ENCODE measurements at places on chromosomes 2 and 18.
A peak's percentile ranks its signal among the peaks of the same experiment; 100 is the strongest.

- DNase-seq, result no peak
Observed at GRCh38 chr2:159849160-159849813, 51.3 kb upstream of the CD302 start.

- DNase-seq, result no peak
Observed at GRCh38 chr2:107008843-107009242, 122.9 kb upstream of the ST6GAL2 start.

DNA sequence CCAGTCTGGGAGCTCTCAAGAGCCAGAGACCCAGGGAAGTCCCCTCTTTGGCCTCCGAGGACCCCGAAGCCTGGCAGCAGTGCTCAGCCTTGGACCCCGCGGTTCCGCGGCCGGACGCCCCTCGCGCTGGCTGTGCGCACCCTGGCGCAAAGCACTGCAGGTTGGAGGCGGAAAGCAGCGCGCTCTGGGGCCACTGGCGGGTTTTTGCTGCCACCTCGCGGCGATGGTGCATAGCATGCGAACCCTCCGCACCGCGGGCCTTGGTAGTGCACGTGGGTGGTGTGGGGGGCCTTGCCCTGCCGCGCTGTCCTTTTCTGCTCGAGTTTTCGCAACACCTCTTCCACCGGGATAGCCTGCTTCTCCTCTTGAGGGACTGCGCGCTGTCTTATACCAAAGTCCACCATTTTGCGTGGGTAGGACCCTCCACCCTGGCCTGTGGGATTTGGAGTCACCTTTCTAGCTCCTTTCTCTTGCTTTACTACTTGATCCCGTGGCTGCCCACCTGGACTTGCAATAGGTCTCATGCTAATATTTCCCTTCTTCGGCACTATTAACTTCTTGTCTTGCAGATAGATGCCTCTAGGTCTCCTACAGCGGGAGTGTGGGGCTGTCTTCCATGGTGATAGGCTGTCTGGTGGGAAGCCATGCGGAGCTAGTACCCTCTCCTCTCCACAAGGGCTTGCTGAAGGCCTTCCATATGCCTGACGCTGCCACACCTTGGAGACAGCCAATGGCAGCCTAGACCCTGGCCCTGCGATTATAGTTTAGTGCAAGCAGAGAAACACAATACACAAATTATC lies 14.3 kb downstream of the SIX3 start:
- peak; percentile 89 for DNase-seq

GRCh38 chr2:60260639-60261296 lies 292.7 kb downstream of the BCL11A start:
- no peak for DNase-seq

- DNase-seq, result no peak
Observed at GRCh38 chr18:35835366-35835765, 137.1 kb upstream of the RMP24 start.

DNA sequence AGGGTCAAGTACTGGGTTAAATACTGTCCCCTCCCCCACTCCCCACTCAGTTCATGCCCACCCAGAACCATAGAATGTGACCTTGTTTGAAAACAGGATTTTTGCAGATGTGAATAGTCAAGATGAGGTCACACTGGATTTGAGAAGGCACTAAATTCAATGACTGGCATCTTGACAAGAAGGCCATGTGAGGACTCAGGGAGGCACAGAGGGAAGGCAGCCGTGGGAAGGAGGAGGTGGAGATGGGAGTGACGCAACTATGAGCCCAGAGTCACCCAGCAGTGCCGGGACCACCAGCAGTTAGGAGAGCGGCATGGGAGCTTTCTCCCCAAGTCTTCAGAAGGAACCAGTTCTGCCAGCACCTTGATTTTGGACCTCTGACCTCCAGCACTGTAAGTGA lies 257.3 kb downstream of the BCL2 start:
- no peak for DNase-seq

DNA sequence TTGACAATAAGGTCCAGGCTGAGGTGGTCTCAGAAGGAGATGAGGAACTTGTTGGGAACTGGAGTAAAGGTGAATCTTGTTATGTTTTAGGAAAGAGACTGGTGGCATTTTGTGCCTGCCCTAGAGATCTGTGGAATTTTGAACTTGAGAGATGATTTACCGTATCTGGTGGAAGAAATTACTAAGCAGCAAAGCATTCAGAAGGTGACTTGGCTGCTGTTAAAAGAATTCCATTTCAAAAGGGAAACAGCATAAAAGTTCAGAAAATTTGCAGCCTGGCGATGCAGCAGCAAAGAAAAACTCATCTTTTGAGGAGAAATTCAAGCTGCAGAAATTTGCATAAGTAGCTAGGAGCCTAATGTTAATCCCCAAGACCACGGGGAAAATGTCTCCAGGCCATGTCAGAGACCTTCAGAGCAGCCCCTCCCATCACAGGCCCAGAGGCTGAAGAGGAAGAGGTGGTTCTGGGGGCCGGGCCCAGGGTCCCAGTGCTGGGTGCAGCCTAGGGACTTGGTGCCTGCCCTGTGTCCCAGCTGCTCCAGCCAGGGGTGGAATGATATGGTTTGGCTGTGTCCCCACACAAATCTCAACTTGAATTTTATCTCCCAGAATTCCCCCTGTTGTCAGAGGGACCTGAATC lies 73.5 kb downstream of the FIGN start:
- no peak for DNase-seq

Measured in activated effector memory CD4-positive, alpha-beta T cell treated with anti-CD3 and anti-CD28 coated beads, Interleukin-2, amount 50 U/mL, for 16 hours (primary cell).